ENCODE measurements at places on chromosomes 1 and 21.

DNA sequence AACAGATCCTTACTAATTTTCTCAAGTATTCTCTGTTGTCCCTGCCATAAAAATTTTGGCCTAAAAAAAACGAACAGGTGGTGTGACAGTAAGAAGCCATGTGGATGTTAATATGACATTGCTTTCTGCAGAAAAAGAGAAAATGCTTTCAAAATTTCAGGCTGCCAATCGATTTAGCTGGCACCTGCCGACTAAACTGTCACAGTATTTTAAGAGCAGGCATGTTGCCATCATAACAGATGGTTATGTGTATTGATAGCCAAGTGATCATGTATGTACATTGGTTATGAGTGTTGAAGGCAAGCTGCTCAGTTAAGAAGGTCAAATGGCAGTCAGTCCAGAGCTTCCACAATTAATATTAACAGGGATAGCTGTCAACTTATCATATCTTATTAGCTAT is 1017.0 kb downstream of the MRPL39 start:
- DNase-seq, result no peak

- DNase-seq, result no peak
Measured at GRCh38 chr1:21539933-21540332, 30.7 kb downstream of the ALPL start.

DNA sequence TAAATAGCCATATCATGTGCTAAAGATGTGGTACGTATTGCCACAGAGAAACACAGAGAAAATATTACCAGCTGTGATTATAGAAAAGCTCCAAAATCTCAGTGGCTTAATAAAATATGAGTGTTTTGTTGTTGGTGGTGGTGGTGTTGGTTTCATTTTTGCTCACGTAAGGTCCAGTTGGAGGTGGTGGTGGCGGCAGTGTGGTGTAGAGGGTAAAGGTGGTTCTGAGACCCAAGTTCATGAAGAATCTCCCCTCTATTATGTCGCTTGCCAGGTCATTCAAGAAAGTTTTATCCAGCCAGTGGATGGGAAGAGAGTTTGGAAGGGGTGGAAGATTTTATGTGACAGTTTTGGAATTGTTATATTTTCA is 217.6 kb upstream of the SAMSN1 start:
- no peak for DNase-seq

DNA sequence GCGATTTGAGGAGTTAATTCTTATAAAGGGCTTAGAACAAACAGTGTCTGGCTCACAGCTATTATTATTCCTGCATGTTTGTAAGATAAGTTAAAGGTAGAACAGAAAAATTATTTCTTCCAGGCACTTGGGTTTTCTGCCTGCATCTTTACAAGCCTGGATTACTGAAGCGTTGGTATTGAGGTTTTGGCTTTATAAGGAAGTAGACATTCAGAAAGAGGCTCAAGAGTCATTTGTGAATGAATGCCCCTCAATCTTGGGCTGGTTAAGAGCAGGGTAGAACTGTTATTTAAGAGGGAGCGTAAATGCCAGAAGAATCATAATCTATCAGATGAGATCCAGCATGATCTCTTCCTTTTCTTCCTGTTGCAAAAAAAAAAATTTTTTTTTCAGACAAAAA is 77.3 kb upstream of the ARID1A start:
- no peak for DNase-seq

GRCh38 chr1:117795190-117795589 is 134.2 kb downstream of the GDAP2 start:
- DNase-seq, result no peak

- no peak for DNase-seq
Measured at GRCh38 chr1:18721041-18721440, 90.4 kb downstream of the PAX7 start.

DNA sequence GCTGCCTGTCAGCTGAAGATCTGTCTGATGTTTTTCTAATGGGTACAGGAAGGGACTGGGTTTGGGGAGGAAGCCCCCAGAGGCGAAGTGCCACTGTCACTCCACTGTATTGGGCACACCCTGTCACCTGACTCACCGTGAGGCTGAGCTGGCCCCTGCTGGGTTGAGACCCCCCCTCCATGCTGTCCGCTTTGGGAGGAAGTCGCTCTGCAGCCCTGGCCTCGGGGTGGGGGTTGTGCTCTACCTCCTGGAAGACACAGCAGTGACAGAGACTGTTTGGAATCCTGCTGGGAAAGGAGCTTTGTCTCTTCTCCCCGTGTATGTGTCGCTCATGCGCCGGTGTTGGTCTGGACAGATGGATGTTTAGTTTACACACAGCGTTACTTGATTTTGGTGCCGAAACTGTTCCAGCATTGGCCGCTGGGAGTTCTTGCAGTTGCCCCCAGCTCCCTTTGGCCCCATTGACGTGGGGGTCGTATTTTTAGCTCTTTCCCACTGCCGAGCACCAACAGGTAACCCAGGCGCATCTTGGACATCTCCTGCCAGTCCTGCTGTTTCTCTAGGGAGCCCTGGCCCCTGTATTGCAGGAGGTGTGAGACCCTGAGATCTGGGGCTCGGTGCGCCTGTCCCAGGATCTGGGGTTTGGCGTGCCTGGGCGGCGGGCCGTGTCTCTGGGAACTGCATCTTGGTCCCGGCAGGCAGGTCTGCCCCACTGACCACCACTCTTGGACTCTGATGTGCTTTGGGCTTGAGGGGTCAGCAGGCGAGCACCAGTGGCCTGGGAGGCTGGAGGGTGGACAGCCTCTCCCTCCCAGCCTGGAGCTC is 30.3 kb downstream of the SLX9 start:
- no peak for DNase-seq
